ENCODE measurements at places on chromosomes 6 and 20.
A peak's percentile ranks its signal among the peaks of the same experiment; 100 is the strongest.

DNA sequence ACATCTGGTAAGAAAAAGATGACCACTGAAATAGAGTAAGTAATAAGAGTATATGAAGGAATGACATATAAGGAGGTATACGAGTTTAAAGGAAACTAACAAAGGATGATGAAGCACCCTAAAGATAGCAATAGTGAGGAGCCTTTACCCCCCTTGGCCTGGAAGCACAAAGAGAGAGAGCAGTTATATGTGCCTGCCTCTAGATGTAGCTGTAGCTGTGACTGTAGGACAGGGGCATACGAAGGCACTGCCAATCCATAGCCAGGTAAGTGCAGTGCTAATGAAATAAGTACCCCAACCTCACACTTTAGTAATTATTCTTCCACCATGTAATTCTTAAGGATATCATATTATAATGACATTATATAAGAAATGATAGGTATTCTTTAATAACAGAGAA lies 90.1 kb upstream of the FKBP1C start:
- no peak for DNase-seq

GRCh38 chr20:7571101-7571500 lies 369.2 kb downstream of the HAO1 start:
- no peak for DNase-seq

DNA sequence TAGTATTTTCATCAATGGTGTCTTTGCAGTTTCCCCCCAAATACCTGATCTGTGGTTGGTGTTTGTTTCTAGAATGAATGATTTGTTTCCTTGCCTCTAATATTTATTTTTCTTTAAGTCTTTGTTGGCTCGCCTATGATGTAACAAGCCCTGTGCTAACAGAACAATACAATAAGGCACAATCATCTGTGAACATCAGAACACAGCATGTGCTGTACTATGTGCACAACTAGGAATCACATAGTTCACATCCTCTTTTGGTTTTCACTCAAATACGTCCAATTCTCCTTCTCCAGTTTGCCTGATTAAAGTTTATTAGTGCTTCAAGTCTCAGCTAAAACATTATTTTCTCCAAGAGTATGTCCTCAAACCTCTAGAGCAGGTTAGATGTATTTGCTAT lies 613.1 kb downstream of the EPHA7 start:
- no peak for DNase-seq

GRCh38 chr6:139230391-139230840 lies 61.4 kb downstream of the TXLNB start:
- DNase-seq, result no peak

DNA sequence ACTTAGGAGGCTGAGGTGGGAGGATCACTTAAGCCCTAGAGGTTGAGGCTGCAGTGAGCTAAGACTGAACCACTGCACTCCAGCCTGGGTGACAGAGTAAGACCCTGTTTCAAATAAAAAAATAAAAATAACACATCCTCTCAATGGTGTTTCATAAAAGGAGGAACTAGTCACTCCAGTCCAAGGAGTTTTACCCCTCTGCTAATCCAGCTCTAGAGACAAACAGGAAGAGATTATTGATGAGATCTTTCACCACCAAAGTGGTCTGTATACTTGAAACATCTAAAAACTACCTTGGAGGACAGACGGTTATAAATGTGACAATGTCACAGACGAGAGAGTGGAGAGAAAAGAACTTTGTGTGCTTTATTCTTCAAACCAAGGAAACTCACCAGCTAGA lies 58.2 kb downstream of the PIGU start:
- DNase-seq, result no peak

- DNase-seq, result no peak
Measured at GRCh38 chr20:16498526-16499253, 74.6 kb downstream of the KIF16B start.

DNA sequence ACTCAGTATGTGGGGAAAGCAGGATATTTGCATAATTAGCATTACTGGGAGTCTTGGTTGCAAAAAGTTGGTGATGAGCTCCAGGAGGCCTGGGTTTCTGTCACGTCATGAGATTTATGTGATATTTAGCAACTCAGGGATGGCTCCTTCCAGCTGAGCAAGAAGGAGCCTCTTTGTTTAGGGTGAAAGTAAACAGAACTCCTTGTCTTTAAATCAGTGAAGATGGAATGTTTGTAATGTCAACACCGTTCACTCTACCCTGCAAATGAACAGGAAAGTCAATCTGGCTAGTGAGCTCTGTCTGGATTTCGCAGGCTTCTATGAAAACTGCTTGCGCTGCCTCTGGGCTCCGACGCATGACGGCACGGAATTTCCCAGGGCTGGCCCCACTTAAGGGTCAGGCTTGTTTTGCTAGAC lies 86.9 kb downstream of the PXDC1 start:
- DNase-seq, result no peak

GRCh38 chr20:50838322-50838625 lies 43.4 kb downstream of the BCAS4 start:
- DNase-seq, result no peak

GRCh38 chr6:99645986-99646385 lies 39.4 kb downstream of the PRDM13 start:
- no peak for DNase-seq

GRCh38 chr6:34491091-34491430 lies 25.2 kb downstream of the PACSIN1 start:
- DNase-seq, result no peak

DNA sequence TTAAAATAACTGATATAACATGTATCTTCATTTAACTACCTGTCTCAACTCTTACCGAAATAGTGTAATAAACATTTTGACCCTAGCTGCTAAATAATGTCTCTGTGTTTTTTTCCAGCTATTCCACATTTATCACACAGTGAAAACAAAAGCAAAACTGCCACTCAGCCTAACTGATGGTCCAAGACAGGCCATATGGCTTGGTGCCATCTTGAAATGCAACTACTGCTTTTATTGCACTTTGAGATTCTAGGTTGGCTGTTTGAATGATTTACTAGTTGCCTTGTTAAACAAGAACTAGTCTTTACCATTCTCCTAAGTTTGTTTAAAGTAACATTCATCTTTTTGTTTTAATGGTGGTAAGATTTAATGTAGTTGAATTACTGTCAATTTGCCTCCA lies 739.8 kb downstream of the TFAP2A start:
- DNase-seq, result no peak

- no peak for DNase-seq
Measured at GRCh38 chr6:19463250-19463649, 373.9 kb upstream of the ID4 start.

GRCh38 chr6:108549741-108550140 lies 11.0 kb upstream of the FOXO3 start:
- DNase-seq, result no peak

DNA sequence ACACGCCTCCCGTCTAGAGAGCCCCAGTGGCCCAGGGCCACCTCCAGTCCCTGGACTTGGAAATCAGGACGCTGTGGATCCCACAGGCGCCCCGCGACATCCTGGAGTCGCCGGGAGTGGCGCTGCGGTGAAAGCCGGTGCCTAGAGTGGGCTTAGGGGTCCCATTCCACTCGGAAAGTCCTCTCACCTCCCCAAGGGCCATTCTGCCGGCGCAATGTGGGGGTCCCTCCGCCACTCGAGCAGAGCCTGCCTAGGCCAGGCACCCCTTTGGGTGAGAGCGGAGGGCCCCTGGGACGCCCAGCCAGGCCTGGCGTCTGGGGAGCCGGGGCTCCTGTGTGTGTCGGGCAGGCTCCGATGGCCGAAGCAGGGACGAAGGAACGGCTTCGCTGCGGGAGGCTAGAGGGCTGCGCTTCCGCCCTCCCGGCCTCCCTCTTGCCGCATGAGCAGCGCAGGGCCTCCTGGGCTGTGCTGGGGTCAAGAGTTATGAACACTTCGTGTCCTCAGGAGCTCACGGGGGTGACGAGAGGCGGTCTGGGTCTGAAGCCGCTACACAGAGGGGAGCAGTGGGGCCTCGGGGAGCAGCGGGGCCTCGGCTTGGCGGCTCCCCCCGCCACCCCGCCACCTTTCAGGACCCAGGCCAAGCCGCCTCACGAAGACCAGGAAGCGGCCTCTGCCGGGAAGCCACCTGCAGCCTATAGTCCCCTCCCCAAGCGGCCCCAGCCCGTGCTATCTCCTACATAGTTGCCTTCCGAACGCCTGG lies 13.6 kb downstream of the POU3F2 start:
- DNase-seq, result no peak

DNA sequence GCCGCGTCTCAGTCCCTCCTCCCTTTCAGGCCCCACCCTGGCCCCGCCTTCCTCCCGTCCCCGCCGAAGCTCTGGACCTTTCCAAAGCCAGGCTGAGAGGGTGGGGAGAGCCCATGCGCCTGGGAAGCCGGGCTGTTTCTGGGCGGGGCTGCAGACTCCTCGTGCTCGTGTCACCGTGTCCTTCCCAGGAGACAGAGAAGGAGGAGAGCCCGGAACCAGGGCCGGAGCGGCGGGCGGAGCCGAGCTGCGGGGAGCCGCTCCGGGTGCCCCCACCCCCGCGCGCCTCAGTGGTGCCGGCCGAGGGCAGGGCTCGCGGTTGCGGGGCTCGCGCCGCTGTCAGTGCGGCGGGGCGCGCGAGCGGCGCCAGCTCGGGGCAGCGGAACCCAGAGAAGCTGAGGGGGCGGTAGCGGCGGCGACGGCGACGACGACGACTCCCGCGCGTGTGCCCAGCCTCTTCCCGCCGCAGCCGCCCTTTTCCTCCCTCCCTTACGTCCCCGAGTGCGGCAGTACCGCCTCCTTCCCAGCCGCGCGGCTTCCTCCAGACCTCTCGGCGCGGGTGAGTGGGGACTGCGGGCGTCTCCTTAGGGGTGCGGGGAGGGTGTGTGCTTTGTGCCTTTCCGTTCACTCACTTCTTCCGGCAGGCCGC lies at the start of gene RALY:
Gene RALY (plus strand): TSS at position 336 of the 646 bp plus-strand sequence. CDS start 78,164 bp downstream, outside the sequence.
- DNase-seq, result peak; percentile 93

DNA sequence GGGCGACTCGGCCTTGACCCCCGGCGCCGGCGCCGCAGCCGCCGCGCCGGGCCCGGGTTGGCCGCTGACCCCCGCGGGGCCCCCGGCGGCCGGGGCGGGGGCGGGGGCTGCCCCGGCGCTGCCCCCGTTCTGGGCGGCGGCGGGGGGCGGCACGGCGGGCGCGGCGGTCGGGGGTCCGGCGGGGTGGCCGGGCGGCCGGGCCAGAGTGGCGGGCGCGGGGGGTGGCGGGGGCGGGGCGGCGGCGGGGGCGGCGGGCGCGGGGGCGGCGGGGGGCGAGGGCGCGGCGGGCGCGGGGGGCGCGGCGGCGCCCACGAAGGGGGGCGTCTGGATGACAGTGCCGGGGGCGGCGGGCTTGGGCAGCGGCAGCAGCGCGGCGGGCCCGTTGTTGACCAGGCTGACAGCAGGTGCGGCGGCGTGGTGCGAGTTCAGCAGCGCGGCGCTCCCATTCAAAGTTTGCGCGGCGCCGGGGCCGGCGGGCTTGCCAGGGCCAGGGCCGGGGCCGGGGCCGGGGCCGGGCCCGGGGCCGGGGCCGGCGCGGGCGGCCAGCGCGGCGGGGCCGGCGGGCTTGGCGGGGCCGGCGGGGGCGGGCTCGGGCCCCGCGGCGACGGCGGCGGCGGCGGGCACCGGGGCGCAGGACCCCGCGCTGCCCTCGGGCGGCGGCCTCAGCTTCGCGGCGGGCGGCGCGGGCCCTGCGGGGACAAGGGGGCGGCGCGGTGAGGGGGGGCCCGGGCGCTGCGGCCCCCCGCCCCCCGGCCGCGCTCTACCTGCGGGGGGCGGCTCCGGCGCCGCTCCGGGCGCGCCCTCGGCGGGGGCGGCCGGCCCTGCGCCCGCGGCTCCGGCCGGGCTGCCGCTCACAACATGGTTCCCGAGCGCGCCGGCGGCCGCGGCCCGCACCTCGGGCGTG lies 659 bp downstream of the TAF4 start:
- DNase-seq, result no peak

DNA sequence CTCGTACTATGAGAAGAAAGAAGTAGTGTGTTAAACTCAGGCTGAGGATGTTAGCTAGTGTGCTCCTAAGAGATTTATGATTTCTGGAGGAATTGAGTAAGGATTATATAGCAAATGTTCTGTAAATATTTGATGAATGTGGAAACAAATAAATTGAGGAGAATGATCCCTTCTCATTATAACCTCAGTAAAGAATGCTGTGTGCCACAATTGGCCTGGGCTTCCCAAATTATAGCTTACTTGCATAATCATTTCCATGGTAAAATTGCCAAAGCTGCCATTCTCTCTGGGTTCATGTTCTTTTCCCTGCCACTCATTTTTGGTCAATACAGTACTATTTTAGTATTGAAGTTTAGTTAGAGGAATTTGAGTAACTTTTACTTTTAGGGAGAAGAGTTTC lies 128.5 kb downstream of the FLRT3 start:
- DNase-seq, result no peak

DNA sequence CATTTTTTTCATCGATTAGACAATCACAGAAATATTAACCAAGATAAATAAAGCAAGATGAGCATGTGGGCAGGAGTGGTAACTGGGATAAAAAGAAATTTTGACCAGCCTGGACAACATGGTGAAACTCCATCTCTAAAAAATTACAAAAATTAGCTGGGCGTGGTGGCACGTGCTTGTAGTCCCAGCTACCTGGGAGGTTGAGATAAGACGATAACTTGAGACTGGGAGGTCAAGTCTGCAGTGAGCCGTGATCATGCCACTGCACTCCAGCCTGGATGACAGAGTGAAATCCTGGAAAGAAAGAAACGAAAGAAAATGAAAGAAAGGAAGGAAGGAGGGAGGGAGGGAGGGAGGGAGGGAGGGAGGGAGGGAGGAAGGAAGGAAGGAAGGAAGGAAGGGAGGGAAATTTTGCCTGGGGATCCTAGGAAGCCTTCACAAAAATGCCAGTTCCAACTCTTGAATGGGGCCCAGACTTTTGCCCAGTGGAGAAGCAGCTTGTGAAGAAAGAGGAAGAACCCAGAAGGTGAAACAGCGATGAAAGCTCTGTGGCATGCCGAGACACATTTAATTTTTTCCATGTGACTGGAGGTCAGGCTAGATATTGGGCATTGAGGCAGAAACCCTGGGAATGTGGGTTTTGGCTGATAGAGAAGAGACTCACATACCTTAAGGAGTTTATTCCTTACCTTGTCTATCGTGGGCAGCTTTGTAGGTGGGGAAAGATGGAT lies 20.3 kb downstream of the CCDC170 start:
- DNase-seq, result no peak

DNA sequence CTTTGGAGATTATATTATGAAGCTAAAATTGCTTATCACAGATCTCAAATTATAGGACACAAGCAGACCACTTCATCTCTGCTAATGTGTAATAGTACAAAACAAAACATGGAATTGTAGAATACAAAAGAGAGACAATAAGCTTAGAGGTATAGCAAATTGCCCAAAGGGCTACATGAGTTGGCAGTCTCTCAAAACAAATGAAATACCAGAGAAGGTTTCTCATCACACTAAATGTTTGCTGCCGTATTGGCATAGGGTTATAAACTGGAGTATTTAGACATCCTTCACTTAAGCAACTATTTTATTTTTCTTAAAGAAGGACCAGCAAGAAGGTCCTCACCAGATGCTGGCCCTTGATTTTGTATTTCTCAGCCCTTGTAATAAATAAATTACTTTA lies 5.9 kb upstream of the EYA4 start:
- no peak for DNase-seq

GRCh38 chr20:25685276-25686080 lies 11.2 kb downstream of the ZNF337 start:
- DNase-seq, result no peak

- no peak for DNase-seq
Measured at GRCh38 chr6:84258866-84259265, 31.4 kb upstream of the CEP162 start.

Data from stimulated activated CD4-positive, alpha-beta T cell treated with anti-CD3 and anti-CD28 coated beads, Interleukin-12 subunit alpha, Interleukin-12 subunit beta, amount 100 ng/mL, for 48 hours (primary cell).